Spinal cord (tissue), 10 donors: ENCODE measurements at places on chromosomes 13 and 19.

DNA sequence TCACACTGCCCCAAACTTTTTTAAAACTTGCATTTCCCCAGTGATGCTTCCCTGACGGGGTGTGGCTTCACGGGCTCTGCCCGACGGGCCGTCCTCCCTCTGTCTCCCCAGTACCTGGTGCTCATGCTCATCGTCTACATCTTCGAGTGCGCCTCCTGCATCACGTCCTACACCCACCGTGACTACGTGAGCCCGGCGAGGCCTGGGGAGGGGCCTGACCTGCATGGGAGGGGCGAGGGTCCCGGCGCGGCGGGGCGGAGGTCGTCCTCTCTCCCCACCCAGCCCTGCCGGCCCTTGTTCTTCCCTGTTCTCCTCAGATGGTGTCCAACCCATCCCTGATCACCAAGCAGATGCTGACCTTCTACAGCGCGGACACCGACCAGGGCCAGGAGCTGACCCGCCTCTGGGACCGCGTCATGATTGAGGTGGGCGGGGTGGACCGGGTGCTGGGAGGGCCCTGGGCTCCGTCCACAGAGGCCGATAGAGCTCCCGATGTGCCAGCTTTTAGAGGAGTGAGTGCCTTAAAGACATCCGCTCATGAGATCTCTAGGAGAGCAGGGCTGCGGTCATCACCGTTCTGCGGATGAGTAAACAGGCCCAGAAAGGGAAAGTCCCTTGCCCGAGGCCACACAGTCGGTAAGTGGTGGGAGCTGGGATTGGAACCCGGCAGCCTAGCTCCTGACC is 6.9 kb downstream of the UPK1A start:
- DNase-seq, result no peak

DNA sequence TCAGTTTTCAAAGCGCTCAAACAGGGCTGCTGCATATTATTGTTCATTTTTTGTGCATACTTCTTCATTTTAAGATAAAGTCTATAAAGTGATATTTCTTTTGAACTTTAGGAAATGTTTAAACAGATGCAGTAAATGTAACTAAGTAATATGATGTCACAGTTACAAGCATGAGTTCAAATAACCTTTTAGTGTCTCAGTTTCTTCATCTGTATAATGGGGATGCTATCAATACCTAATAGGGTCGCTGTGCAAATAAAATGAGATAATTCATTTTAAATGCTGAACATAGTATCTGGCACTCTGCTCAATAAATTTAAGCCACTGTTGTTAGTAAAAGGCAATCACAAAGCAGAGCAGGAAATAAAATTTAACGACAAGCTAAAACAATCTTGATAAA is 97.5 kb downstream of the UGGT2 start:
- DNase-seq, result no peak

DNA sequence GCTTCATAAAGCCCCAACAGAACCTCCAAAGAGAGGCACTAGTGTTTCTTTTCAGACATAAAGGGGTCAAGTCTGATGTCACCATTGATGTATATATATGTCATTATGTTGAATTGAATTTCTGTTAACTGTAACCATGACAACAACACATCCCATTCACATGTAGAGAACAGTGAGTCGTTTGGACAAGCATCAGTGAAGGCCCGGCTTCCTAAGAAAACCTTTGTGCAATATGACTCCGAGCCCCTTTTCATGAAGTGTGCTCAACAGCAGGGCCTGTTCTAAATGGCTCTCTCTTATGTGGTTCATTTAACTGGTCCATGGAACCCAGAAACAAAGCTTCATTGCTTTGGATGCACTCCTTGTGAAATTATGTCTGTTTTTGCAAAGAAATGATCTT is 67.2 kb upstream of the UBL3 start:
- peak; percentile 80 for DNase-seq

- peak; percentile 63 for DNase-seq
Observed at GRCh38 chr19:664913-665443, 2.0 kb upstream of the RNF126 start.
